ENCODE measurements at places on chromosomes 3 and 15.
A peak's percentile ranks its signal among the peaks of the same experiment; 100 is the strongest.

- DNase-seq = no peak
Observed at GRCh38 chr15:42499858-42500609, 4.6 kb downstream of the SNAP23 start.

GRCh38 chr3:140347151-140347550 lies 330.7 kb upstream of the TRIM42 start:
- no peak for DNase-seq

GRCh38 chr3:88231207-88231606 lies 81.4 kb downstream of the C3orf38 start:
- no peak for DNase-seq

DNA sequence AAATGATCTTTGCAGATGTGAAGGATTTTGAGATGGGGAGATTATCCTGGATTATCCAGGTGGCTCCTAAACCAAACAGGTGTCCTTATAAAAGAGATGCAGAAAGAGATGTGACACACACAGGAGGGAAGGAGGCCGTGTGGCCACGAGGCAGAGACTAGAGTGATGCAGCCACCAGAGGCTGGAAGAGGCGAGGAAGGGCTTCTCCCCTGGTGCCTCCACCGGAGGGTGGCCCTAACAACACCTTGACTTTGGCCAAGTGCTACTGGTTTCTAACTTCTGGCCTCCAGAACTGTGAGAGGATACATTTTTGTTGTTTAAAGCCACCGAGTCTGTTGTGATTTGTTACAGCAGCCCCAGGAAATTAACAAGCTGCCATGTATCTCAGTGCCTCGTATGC lies 127.1 kb downstream of the ASB7 start:
- DNase-seq = no peak

- peak; percentile 14 for DNase-seq
Observed at GRCh38 chr15:55742498-55742926, 440 bp downstream of the PRTG start.

DNA sequence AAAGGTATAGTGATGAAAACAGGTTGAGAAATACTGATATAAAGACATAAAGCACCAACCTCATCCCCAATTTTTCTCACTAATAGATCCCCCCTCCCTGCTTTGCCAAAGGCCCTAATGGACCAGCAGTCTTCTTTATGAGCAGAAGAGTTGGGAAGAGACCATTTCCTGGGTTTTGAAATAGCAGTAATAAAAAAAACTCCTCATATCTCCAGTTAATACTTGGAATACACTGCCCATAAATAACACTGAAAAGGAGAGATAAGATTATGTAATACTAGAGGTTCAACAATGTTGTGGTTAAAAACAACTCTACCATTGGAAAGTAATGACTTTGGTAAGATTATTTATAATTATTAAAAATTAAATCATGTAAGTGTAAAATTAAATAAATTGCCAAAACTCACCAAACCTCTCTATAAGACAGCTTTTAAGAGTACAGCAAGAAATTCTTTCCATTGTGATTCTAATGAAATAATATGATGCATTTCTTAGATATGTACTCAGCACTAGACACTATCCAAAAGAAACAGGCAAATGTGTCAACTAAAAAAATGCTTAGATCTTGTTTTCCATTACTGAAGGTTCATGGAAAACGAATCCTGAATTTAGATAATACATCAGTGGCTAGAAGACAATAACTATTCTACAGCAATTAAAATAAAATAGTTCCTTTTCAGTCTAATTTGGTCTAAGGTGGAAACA lies 88.2 kb downstream of the FAIM start:
- DNase-seq = no peak

GRCh38 chr15:28960979-28961378 lies 75.2 kb downstream of the APBA2 start:
- DNase-seq = no peak

- DNase-seq = no peak
Observed at GRCh38 chr3:105119801-105120340, 246.8 kb upstream of the ALCAM start.

DNA sequence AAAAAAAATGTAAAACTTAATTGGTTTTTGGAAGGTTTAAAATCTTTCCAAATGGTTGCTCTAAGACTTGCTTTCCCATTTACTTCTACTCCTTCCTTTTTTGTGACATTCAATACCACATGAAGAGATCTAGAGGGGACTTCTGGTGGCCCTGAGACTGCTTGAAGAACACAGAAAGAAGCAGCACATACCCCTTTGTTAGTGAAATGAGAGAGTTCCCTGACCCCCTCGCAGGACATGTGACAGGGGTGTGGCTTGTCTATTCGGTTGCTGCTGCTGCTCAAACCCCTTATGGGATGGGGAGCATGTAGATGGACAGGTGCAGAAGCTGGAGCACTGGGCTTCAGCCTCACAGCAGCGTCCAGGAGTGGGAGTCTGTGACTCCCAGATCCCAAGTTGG lies 71.0 kb downstream of the ZMAT3 start:
- no peak for DNase-seq

DNA sequence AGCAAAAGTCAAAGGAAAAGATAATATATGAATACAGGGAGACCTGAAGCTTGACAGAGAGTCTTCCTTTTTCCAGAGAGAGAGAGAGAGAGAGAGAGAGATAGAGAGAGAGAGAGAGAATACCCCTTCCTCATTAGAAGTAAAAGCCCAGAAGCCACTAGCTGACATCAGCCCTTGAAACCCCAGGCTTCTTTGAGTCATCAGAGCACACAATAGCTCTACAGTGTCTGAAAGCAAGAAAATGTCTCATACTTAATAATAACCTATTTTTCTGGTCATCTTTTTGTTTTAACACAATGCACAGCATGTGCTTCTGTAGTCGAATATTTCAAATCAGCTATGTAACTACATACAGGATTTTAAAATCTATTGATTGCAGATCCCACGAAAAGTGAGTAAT lies 109.2 kb upstream of the NANOGP8 start:
- DNase-seq = no peak

- DNase-seq = no peak
Observed at GRCh38 chr3:48674505-48674904, 11.2 kb downstream of the NCKIPSD start.

GRCh38 chr15:65918357-65918920 lies 49.1 kb downstream of the RAB11A start:
- DNase-seq = no peak

Measured in activated CD4-positive, alpha-beta T cell treated with anti-CD3 and anti-CD28 coated beads, Interleukin-2, amount 10 ng/mL, durations not matched to agents 7 days and 5 days (primary cell).